H1 (cell line): ENCODE measurements at places on chromosomes 16 and 17. TPM values are rescaled to one million over a fixed set of nuclear protein-coding genes. Genes with fewer than 3 reads are reported as not detected.

The ABCC3 gene
- total RNA-seq: 0.37 and 0.71 TPM in 2 replicates

The CRISPLD2 gene
- total RNA-seq: 5.1 and 6.4 TPM in 2 replicates

The ZP2 gene
- total RNA-seq: not detected in 2 replicates

The STAT5A gene
- total RNA-seq: 5.4 and 6.0 TPM in 2 replicates

The SGSH gene
- 15.6 and 19.6 TPM in 2 replicates for total RNA-seq

The ZNF469 gene
- 1.8 and 2.0 TPM in 2 replicates for total RNA-seq

The RNF112 gene
- 2.2 and 2.3 TPM in 2 replicates for total RNA-seq

The RNF157 gene
- total RNA-seq: 13.4 and 14.9 TPM in 2 replicates

The KRTAP9-8 gene
- not detected in 2 replicates for total RNA-seq

The INPP5K gene
- 20.4 and 21.0 TPM in 2 replicates for total RNA-seq

The CLDN6 gene
- 747 and 793 TPM in 2 replicates for total RNA-seq

The CA4 gene
- total RNA-seq: 3.6 and 4.2 TPM in 2 replicates

The LAT gene
- total RNA-seq: 2.7 and 3.0 TPM in 2 replicates

The TEX2 gene
- 15.6 and 16.3 TPM in 2 replicates for total RNA-seq

- H3K36me3 ChIP-seq: peaks cover 23% of the 10 kb centered on the region
- H3K27ac ChIP-seq: 0 out of 2 replicates have a peak overlapping the region, but pooled peaks have one; percentile 51
- peaks cover 9% of the 10 kb centered on the region for H3K4me1 ChIP-seq
- DNase-seq: peak; percentile 63
These were observed 55.3 kb downstream of the WDR45B start for GRCh38 chr17:82592767-82593589.

GRCh38 chr16:9775998-9776397, 406.2 kb downstream of the GRIN2A start:
- peaks cover 5% of the 10 kb centered on the region; the same call in 1 of the 2 replicates for H3K4me1 ChIP-seq
- H3K27ac ChIP-seq: no peak overlapping the region
- H3K36me3 ChIP-seq: no peaks in the 10 kb centered on the region
- H3K27me3 ChIP-seq: no peaks in the 10 kb centered on the region
- H3K4me3 ChIP-seq: no peak overlapping the region
- no peak for DNase-seq

- no peak overlapping the region for H3K4me3 ChIP-seq
- peaks cover 2% of the 10 kb centered on the region; the same call in 1 of the 2 replicates for H3K4me1 ChIP-seq
- no peak for DNase-seq
- no peaks in the 10 kb centered on the region for H3K27me3 ChIP-seq
These were observed 25.6 kb upstream of the PMFBP1 start for GRCh38 chr16:72197545-72197944.

DNA sequence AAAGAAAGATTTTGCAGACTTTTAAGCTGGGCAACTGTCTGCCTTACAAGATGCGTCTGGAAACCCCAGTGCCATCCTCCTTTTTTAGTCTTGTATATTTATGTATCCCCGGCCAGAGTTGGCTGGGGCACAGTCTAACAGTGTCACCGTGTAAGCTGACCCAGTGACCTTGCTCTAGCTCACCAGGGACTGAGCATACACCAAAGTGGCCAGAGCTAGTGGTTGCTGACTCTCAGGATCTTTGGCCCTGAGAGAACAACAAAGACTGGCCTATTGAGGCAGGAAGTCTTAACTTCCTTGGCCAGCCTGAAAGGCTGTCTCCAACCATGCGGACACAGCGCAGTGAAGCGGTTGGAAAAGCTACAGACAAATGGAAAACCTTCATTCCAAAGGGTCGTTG, 745.2 kb downstream of the WWOX start:
- no peaks in the 10 kb centered on the region for H3K36me3 ChIP-seq
- no peak overlapping the region for H3K4me3 ChIP-seq
- no peaks in the 10 kb centered on the region for H3K27me3 ChIP-seq
- no peak for DNase-seq
- H3K27ac ChIP-seq: no peak overlapping the region

- H3K27ac ChIP-seq: peak overlapping the region; percentile 1; the same call in 1 of the 2 replicates
- H3K27me3 ChIP-seq: no peaks in the 10 kb centered on the region
- no peaks in the 10 kb centered on the region for H3K36me3 ChIP-seq
- peak overlapping the region; percentile 44 for H3K4me3 ChIP-seq
- H3K4me1 ChIP-seq: peaks cover 3% of the 10 kb centered on the region
- DNase-seq: no peak
These were observed 4.5 kb upstream of the HEXIM1 start for GRCh38 chr17:45143767-45144198.

DNA sequence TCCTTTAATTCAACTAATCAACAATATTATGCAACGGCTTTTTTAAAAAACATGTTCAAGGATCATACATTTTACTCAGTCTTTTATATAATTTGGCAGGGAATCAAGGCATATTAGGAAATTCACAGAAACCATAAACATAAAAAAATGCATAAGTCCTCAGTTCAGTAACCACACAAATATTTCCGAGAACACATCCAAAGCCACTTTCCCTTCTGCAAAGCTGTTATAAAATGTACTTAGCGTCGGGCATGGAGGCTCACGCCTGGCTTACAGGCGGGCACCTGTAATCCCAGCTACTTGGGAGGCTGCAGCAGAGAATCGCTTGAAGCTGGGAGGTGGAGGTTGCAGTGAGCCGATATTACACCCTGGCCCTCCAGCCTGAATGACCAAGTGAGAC, 9.7 kb upstream of the ZC3H7A start:
- no peaks in the 10 kb centered on the region for H3K27me3 ChIP-seq
- no peaks in the 10 kb centered on the region for H3K4me1 ChIP-seq
- DNase-seq: no peak
- no peak overlapping the region for H3K4me3 ChIP-seq
- H3K27ac ChIP-seq: no peak overlapping the region

DNA sequence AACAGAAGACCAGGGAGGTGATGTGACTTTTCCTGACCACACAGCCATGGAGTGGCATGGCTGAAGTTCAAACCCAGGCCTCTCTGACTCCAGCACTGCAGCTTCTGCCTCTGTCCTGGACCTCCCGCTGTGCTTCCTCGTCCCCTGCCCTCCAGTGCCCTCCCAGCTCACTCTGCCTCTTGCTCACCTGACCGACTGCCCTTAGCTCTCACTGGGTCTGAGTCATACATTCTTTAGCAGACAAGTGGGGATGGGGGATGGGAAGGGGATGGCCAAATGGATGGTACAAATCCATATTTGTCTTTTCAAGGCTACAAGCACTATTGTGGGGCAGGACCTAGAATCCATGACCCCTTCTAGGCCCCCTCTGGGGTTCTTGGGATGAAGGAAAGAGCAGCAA, 33.0 kb downstream of the PITPNM3 start:
- no peak overlapping the region for H3K27ac ChIP-seq
- H3K36me3 ChIP-seq: no peaks in the 10 kb centered on the region
- H3K27me3 ChIP-seq: no peaks in the 10 kb centered on the region
- no peak for DNase-seq
- no peak overlapping the region for H3K4me3 ChIP-seq

- H3K27ac ChIP-seq: no peak overlapping the region
- no peaks in the 10 kb centered on the region for H3K27me3 ChIP-seq
- H3K4me3 ChIP-seq: no peak overlapping the region
- no peak for DNase-seq
These were observed 714.3 kb downstream of the WWOX start for GRCh38 chr16:78813661-78814311.

DNA sequence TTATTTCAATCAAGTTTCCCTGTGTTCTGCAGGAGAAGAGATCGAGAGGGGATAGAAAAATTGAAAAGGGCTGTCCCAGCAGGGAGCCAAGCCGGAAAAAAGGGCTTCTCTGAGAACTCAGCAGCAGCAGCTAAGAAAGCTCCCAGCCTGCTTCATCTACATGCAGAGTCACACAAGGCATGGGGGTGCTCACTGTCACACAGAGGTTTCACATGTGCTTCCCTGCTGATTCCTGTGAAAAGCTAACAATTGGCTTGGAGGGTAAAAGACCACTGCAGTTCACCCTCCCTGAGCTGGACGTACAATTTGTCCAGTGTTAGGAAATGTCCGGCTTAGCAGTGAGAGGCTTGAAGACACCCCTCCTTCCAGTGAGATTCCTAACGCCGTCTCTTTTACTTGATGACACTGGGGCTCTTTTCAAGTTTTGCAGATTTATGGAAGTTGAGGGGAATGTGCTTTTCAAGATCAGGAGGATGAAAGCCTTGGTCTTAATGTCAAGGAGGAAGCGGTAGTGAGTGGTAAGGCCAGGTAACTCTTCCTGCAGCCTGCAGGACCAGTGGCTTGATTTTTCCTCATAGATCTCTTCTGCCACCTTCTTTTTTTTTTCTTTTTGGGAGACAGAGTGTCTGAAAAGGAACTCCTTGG, 85.6 kb downstream of the WNT3 start:
- peaks cover 5% of the 10 kb centered on the region for H3K4me1 ChIP-seq
- H3K27me3 ChIP-seq: no peaks in the 10 kb centered on the region
- no peaks in the 10 kb centered on the region for H3K36me3 ChIP-seq
- no peak overlapping the region for H3K27ac ChIP-seq

GRCh38 chr16:84508502-84508901, 4.0 kb upstream of the MEAK7 start:
- H3K4me1 ChIP-seq: no peaks in the 10 kb centered on the region
- no peaks in the 10 kb centered on the region for H3K36me3 ChIP-seq
- H3K4me3 ChIP-seq: no peak overlapping the region
- DNase-seq: no peak

GRCh38 chr16:31168848-31169247, 11.1 kb upstream of the FUS start:
- H3K4me3 ChIP-seq: no peak overlapping the region
- H3K36me3 ChIP-seq: no peaks in the 10 kb centered on the region
- no peak for DNase-seq
- H3K27ac ChIP-seq: no peak overlapping the region
- no peaks in the 10 kb centered on the region for H3K27me3 ChIP-seq

GRCh38 chr17:71252436-71252835, 868.4 kb upstream of the SOX9 start:
- no peaks in the 10 kb centered on the region for H3K4me1 ChIP-seq
- H3K4me3 ChIP-seq: no peak overlapping the region
- no peaks in the 10 kb centered on the region for H3K27me3 ChIP-seq
- no peak for DNase-seq
- no peak overlapping the region for H3K27ac ChIP-seq
- no peaks in the 10 kb centered on the region for H3K36me3 ChIP-seq

- H3K4me1 ChIP-seq: peaks cover 40% of the 10 kb centered on the region
- no peaks in the 10 kb centered on the region for H3K36me3 ChIP-seq
- H3K27ac ChIP-seq: no peak overlapping the region
- no peak overlapping the region for H3K4me3 ChIP-seq
- no peaks in the 10 kb centered on the region for H3K27me3 ChIP-seq
These were observed 58.9 kb downstream of the BAIAP2 start for GRCh38 chr17:81093619-81094508.

- DNase-seq: no peak
- H3K27ac ChIP-seq: no peak overlapping the region
- H3K27me3 ChIP-seq: no peaks in the 10 kb centered on the region
- H3K36me3 ChIP-seq: no peaks in the 10 kb centered on the region; the same call in 1 of the 2 replicates
These were observed 18.8 kb downstream of the TNRC6A start for GRCh38 chr16:24748242-24748641.

- peak overlapping the region; percentile 66 for H3K4me3 ChIP-seq
- H3K36me3 ChIP-seq: no peaks in the 10 kb centered on the region
- H3K27me3 ChIP-seq: peaks cover 7% of the 10 kb centered on the region
- peak overlapping the region; percentile 47; the same call in 1 of the 2 replicates for H3K27ac ChIP-seq
These were observed 733 bp downstream of the CHRNB1 start for GRCh38 chr17:7445619-7445968.

GRCh38 chr16:23524886-23525285, 14.6 kb upstream of the GGA2 start:
- H3K4me1 ChIP-seq: no peaks in the 10 kb centered on the region
- H3K27ac ChIP-seq: no peak overlapping the region
- no peak overlapping the region for H3K4me3 ChIP-seq
- peaks cover 26% of the 10 kb centered on the region for H3K36me3 ChIP-seq
- no peak for DNase-seq

GRCh38 chr16:77700846-77701245, 21.5 kb upstream of the NUDT7 start:
- no peaks in the 10 kb centered on the region for H3K27me3 ChIP-seq
- no peak overlapping the region for H3K27ac ChIP-seq
- no peak overlapping the region for H3K4me3 ChIP-seq
- no peaks in the 10 kb centered on the region for H3K4me1 ChIP-seq
- DNase-seq: no peak
- H3K36me3 ChIP-seq: no peaks in the 10 kb centered on the region

- DNase-seq: no peak
- no peaks in the 10 kb centered on the region for H3K27me3 ChIP-seq
- no peak overlapping the region for H3K4me3 ChIP-seq
- H3K27ac ChIP-seq: no peak overlapping the region
These were observed 60.7 kb downstream of the MMD start for GRCh38 chr17:55360971-55361370.

DNA sequence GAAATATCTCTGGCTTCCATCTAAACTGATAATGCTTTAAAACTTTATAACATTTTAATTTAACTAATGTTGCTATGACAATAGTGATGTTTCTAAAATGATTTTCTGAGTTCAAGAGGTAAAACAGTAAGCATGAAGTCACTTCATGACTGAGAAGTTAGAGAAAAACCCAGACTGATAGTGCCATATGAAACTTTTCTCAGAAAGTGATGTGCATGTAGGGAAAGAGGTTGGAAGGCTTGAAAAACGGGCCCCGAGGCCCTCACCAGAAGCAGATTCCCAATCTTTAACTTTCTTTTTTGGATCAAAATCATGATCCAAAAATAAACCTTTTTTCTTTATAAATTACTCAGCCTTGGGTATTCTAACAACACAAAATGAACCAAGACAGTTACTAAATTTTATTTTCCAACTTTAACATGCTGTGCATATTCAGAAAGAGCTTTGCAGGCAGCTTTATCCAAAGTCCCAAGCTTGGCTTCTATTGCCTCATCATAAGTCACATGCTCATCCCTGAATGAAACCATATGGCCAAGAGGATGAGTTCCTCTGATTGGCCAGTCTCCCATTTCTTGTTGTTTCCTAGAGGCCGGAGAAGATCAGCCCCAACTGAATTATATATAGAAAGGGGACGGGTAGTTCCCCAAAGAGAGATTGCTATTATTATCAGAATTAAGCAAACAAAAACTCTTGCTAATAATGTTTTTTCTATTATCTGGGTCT, 357.6 kb upstream of the SALL1 start:
- no peaks in the 10 kb centered on the region for H3K4me1 ChIP-seq
- no peaks in the 10 kb centered on the region for H3K36me3 ChIP-seq
- no peak overlapping the region for H3K27ac ChIP-seq
- no peak for DNase-seq
- H3K27me3 ChIP-seq: no peaks in the 10 kb centered on the region

DNA sequence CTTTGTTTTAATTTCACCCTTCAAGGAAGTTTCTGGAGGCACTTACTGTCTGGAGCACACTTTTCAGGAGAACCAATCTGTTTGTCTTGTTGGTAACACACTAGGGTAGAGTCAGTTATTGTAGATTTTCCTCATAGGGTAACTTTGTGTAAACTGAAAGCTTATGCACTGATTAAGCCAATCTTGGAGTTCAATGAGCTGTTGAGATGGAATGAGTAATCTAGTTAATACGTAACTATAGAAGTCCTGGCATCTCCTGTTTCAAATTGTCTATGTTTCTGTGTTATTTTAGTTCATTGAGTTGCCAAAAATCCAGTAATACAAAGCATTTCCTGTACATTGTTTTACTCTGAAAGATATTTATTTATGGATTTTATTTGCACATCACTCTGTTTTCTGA, 111.6 kb upstream of the HAS3 start:
- no peak for DNase-seq
- no peaks in the 10 kb centered on the region for H3K27me3 ChIP-seq
- H3K36me3 ChIP-seq: no peaks in the 10 kb centered on the region

GRCh38 chr17:65514082-65514481, 47.4 kb downstream of the AXIN2 start:
- DNase-seq: no peak
- no peaks in the 10 kb centered on the region for H3K27me3 ChIP-seq
- H3K4me3 ChIP-seq: no peak overlapping the region
- H3K27ac ChIP-seq: no peak overlapping the region
- H3K36me3 ChIP-seq: no peaks in the 10 kb centered on the region
